NCI-H1092 treated with DMSO at 0.1 percent for 48 hours (cell line): ENCODE measurements at places on chromosomes 11 and 22.

GRCh38 chr11:832529-833113 lies at the start of gene CD151:
CD151 (plus strand) TSS chr11:832952; CDS start chr11:836070, 3,118 bp downstream.
- peak; percentile 9 for DNase-seq

DNA sequence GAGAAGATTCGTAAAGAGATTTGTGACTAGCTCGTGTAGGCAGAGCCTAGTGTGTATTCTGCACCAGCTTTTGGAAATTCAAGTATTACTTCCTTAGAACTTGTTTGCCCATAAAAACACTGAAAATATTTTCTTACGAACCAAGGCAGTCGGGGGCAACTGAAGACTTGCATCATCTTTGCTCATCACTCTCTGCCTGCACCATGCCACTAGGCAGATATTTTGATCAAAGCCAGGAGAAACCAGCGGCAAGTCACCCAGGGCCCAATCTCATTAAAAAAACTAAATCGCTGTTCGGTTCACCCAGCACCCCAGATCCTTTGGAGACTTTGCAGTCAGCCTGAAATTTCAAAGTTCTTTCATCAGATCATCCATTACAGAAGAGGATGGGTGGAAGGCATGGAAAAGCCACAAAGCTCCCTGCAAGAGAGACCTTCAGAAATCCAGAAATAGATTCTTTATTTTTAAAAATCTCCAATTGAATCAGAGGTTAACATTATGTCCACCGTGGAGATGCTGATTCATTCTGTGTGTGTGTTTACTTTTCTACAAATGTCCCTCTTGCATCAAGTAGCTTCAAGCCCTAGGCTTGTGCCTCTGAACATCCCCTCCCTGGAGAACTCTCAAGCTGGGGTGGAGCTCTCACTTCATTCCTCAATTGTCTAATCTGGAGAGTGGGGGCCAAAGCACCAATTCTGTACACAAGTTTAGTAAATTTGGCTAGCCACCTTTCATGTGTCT lies 78.4 kb downstream of the ETS1 start:
- no peak for DNase-seq

GRCh38 chr11:16935518-16936302 lies 78.5 kb downstream of the PLEKHA7 start:
- DNase-seq: peak; percentile 33

GRCh38 chr11:23732026-23732425 lies 764.8 kb upstream of the LUZP2 start:
- DNase-seq: no peak

- DNase-seq: no peak
Observed at GRCh38 chr11:1807264-1807995, 27.4 kb upstream of the SYT8 start.

GRCh38 chr11:68329978-68330699 lies 17.7 kb downstream of the LRP5 start:
- DNase-seq: no peak

- no peak for DNase-seq
Observed at GRCh38 chr11:76730887-76731565, 52.1 kb upstream of the TSKU start.

- no peak for DNase-seq
Observed at GRCh38 chr11:91293119-91293518, 931.5 kb upstream of the FAT3 start.

DNA sequence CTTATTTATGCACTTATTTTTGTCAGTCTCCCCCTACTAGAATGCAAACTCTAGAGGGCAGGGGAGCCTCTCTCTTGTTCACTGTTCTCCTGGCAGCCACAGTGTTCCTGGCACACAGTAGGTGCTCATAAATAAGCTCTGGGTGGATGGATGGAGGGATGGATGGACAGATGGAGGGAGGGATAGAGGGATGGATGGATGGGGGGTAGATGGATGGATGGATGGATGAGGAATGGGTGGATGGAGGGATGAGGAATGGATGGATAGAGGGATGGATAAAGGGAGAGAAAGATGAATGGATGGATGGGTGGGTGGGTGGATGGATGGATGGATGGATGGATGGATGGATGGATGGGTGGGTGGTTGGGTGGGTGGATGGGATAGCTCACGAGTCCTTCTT lies 13.5 kb downstream of the PVALB start:
- DNase-seq: no peak

DNA sequence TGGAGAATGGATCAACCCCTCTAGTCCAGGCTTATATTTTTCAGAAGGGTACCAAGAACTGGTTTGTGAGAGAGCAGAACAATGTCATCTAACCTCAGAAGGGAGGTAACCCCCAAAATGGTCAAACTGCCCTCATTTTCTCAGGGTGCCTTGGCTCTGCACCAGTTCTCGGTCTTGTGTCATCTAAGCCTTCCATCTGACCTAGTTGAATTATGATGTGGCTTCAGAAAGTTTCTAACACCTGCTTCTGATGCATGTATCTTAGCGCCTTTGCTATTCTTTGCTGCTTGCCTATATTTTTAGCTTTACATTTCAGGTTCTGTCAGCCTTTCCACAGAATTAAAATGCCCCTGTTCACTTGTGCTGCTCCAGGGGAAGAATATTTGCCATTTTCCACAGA lies 91.7 kb upstream of the E2F8 start:
- no peak for DNase-seq

DNA sequence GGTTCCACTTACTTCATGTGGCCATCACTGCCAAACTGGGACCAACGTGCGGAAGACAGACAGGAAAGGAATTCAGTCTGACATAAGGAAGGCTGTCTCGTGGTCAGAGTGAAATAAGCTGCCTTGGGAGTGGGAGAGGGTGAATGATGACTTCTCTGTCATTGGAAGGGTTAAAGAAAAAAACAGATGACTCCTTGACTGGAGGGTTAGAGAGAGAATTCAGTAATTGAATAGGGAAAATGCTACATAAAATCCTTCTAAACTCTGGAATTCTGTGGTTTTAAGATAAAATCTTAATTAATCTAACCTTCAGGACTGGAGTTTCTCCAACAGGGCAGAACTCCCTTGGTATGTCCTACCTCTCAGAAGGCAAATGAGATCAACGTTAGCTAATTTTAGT lies 33.8 kb downstream of the RAB30 start:
- no peak for DNase-seq

- DNase-seq: no peak
Observed at GRCh38 chr22:37229805-37230672, 14.0 kb downstream of the RAC2 start.
